ENCODE measurements at places on chromosomes 2 and 18.

GRCh38 chr2:48391616-48392015 is 138.3 kb upstream of the STON1 start:
- DNase-seq = no peak

DNA sequence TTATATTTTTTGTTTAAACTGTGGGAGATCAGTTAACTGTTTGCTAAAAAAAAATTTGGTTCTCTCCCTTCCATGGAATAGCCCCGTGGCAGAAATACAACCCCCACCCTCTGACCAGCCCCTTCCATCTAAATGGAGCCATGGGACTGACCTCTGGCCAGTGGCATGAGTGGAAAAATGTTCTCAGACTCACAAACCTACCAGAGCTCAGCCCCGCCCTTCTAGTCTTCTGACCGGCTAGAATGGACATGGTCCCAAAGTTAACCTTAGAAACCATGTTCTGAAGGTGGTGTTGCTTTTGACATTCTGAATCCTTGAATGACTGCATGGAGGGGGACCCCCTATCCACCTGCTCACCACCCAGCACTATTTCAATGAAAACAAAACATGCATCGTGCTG is 1.3 kb upstream of the CHRNA1 start:
- no peak for DNase-seq

GRCh38 chr2:209970271-209970670 is 32.2 kb upstream of the RPE start:
- no peak for DNase-seq

DNA sequence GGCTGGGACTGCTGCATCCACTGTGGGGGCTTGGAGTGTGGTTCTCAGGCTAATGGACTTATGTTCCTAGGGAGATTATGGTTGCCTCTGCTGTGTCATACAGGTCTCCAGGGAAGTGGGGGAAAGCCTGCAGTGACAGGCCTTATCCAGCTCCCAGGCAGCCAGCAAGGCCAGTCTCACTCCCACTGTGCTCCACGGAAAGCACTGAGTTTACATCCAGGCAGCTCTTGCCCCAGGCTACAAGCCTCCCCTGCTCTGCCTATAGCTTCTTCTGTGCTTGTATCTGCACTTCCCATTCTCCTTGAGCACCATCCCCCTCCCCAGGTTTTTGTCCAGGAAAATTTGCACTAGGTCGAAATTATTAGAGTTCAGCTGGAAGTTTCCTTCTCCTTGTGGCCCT is 231.9 kb downstream of the ZRANB3 start:
- no peak for DNase-seq

DNA sequence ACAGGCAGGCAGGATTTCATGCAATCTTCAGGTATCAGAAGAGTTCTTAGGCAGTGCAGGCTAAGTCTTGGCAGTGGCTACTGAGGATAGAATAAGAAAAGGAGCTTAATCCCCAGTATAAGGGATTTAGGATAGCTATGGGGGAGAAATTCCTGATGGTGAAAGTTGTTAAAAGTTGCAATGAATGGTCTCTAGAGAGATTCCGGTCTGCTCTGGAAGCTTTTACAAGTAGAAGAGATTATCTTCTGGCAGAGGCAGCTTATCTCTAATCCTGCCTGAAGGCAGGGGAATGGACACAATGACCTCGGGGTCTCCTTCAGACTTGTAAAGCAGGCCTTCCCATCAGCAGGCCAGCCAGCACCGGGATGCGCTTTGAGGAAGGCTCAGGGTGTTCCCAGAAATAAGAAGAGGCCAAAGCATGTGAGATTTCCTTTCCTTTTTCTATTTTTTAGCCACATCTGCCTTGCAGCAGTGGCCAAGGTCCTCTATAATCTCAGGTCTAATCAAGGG is 253.9 kb upstream of the KLHL29 start:
- DNase-seq = no peak

- DNase-seq = no peak
These were observed 183.9 kb downstream of the FMNL2 start for GRCh38 chr2:152518641-152519580.

DNA sequence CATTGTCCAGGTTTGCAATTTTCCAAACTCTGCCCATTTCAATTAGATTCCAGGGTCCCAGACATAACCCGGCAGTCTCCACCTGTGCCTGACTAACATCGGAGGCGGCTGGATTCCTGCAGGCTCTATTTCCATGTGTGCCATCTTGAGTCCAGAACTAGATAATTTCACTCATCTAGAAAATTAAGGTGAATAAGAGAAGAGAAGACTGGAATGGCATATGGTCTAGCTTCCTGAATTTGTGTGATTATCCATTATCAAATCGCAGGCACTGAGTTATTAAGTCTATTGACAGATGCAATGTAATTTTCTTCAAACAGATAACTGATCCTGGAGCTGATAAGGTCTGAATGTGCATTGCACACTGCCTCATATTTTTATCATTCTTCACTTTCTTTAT is 305.2 kb downstream of the ETAA1 start:
- no peak for DNase-seq

DNA sequence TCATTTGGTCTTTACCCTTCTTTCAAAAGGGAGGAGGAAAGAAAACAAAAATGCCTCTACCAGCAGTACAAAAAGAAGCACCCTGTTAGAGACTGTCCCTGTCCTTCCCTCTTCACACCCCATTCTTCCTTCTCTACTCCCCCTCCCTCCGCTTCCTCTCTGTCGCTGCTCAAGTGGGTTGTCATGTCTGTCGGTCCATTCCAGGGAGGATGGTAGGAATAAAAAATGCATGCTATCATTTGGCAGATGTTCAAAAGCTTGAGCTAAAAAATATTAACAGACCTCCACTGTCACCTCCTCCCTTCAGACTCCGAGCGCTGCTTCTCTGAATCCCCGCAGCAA is 482.0 kb downstream of the BCL11A start:
- no peak for DNase-seq
